Urinary bladder (tissue), 4 donors: ENCODE measurements at places on chromosomes 7 and 10. TPM values are rescaled to one million over a fixed set of nuclear protein-coding genes. Genes with fewer than 3 reads are reported as not detected.

The TRPV5 gene
- 0.26 TPM for total RNA-seq

The PIP gene
- not detected for total RNA-seq

The SFTPA2 gene
- not detected for total RNA-seq

The IFIT2 gene
- total RNA-seq, result 18.7 TPM

The RPEL1 gene
- total RNA-seq, result not detected
